ENCODE measurements at places on chromosomes 6 and 20. TPM values are rescaled to one million over a fixed set of nuclear protein-coding genes. Genes with fewer than 3 reads are reported as not detected.

CST3 gene
- total RNA-seq: 934 TPM

DNA sequence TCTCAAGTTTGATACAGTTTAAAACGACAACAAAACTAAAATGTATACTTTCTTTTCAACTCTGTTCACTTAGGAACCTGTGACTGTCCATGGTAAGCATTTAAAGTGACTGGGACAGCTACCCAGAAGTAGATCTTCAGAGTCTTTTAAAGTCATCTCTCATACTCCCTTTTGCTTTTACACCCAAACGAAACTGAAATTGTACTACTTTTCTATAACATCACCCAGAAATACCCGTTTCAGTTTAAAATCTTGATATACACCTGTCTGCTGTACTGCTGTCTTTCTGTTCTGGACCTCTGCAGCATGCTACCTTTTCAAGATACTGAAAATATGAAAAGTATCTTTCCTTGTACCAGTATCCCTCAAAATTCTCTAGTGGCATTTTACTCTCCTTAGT lies 170.4 kb upstream of the THEMIS start:
- H3K36me3 ChIP-seq: no peaks in the 10 kb centered on the region
- no peak overlapping the region for H3K4me3 ChIP-seq
- no peak for DNase-seq
- no peaks in the 10 kb centered on the region for H3K27me3 ChIP-seq
- H3K27ac ChIP-seq: no peak overlapping the region

DNA sequence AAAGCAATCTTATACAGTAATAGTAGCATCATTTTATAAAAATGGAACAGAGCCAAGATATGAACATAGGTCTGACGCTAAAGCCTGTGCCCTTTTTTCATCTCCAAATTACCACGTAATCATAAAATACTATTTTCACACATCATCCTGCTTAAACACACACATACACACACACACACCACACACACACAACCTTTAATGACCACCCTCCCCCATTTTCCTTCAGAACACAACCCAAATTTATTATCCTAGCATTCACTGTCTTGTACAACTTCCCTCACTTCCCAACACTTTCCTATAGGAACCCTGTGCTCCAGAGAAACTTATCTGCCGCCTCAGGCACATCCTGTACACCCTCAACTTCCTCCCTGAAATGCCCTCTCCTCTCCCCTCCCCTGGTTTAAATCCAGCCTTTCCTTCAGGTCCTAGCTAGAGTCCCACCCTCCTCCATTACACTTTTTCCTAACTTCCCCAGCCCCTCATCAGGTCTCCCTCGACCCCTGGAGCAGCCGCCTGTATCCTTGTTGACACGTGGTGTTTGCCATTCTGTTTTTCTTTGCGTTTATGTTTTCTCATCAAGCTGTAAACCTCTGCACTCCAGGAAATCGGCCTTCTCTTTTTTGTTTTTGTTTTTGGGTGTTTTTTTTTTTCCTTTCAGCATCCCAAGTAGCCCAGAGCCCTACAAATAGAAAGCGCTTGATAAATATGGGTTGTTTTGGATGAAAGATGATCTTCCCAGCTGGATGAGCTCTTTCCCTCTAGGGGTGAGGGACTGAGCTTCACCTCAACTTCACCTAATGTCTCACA lies 968 bp upstream of the MMP24 start:
- peaks cover 7% of the 10 kb centered on the region for H3K4me1 ChIP-seq
- H3K36me3 ChIP-seq: no peaks in the 10 kb centered on the region
- H3K4me3 ChIP-seq: no peak overlapping the region
- H3K27ac ChIP-seq: no peak overlapping the region

DNA sequence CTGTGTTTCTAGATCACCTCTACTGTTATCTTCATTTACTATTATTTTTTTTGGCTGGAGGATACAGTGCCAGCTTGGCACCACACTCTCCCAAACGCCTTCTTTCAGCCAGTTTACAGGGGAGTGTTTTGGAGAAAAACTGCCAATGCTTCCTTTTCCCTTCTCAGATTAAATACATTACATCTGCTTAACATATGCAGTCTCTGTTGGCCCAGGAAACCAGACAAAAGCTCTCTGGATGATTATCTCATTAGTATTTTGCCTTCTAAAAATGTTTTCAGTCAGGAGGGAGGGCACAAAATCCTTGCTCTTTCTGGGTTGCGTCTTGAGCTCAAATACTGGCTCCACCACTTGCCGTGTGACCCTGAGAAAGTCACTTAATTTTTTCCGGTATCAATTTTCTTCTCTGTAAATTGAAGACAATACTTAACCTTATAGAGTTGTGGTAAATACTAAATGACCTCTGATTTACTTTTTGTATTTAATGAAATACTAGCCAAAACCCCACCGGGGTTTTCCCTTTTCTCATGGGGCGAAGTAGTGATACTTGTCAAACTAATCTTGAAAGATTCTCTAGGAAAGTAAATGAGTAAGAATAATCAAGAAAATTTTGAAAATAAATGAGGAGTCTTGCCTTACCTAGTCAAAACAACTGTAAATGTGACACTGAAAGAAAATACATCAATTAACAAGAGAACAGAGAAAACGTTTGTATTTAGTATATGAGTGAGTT lies 146.2 kb downstream of the MMS22L start:
- H3K36me3 ChIP-seq: no peaks in the 10 kb centered on the region
- H3K4me1 ChIP-seq: no peaks in the 10 kb centered on the region
- no peak for DNase-seq
- no peak overlapping the region for H3K27ac ChIP-seq
- H3K27me3 ChIP-seq: no peaks in the 10 kb centered on the region

DNA sequence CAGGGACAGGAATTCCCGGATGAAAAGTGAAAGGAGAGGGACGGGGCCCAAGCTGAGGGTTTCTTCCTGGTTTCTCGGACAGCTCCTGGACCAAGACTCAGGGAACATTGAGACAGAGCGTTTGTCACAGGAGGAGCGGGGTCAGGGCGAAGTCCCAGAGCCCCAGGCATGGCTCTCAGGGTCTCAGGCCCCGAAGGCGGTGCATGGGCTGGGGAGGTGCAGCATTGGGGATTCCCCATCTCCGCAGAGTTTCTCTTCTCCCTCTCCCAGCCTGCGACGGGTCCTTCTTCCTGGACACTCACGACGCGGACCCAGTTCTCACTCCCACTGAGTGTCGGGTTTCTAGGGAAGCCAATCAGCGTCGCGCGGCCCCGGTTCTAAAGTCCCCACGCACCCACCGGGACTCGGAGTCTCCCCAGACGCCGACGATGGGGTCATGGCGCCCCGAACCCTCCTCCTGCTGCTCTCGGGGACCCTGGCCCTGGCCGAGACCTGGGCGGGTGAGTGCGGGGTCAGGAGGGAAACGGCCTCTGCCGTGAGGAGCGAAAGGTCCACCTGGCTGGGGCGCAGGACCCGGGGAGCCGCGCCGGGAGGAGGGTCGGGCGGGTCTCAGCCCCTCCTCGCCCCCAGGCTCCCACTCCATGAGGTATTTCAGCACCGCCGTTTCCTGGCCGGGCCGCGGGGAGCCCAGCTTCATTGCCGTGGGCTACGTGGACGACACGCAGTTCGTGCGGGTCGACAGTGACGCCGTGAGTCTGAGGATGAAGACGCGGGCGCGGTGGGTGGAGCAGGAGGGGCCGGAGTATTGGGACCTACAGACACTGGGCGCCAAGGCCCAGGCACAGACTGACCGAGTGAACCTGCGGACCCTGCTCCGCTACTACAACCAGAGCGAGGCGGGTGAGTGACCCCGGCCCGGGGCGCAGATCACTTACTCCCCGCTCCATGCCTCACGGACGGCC lies 54.6 kb upstream of the POLR1H start:
- no peaks in the 10 kb centered on the region for H3K36me3 ChIP-seq
- H3K4me3 ChIP-seq: peak overlapping the region; percentile 63
- peak; percentile 20 for DNase-seq

Measured in transverse colon (tissue), 4 donors.